ENCODE measurements at places on chromosomes 2 and 18. TPM values are rescaled to one million over a fixed set of nuclear protein-coding genes. Genes with fewer than 3 reads are reported as not detected.
A peak's percentile ranks its signal among the peaks of the same experiment; 100 is the strongest.

- DNase-seq: no peak
These were observed 1.5 kb upstream of the PEX13 start for GRCh38 chr2:61015976-61016375.

- peak; percentile 40 for DNase-seq
These were observed 340 bp downstream of the SLC40A1 start for GRCh38 chr2:189580241-189580651.

GRCh38 chr18:10660179-10660884 is 134.5 kb downstream of the NAPG start:
- peak; percentile 82 for DNase-seq

- DNase-seq: peak; percentile 46
These were observed 84.5 kb upstream of the LCLAT1 start for GRCh38 chr2:30362468-30363081.

DNA sequence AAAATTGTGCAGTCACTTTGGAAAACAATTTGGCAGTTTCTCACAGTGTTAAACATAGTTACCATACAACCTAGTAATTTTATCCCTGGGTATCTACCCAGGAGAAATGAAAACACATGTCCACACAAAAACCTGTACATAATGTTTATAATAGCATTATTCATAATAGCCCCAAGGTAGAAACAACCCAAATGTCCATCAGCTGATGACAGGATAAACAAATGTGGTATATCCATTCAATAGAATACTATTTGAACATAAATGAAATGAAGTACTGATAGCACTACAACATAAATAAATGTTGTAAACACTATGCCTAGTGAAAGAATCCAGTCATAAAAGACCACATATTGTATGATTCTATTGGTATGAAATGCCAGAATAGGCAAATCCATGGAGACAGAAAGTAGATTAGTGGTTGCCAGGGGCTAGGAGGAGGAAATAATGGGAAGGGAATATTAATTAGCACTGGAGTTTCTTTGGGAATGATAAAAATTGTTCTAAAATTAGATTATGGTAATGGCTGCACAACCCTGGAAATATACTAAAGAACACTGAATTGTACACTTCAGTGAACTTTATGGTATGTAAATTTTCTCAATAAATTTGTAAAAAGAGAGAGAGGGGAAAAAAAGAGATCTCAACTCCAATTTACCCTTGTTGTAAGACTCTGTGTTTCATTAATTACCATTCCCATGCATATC is 20.8 kb upstream of the VIT start:
- DNase-seq: no peak

DNA sequence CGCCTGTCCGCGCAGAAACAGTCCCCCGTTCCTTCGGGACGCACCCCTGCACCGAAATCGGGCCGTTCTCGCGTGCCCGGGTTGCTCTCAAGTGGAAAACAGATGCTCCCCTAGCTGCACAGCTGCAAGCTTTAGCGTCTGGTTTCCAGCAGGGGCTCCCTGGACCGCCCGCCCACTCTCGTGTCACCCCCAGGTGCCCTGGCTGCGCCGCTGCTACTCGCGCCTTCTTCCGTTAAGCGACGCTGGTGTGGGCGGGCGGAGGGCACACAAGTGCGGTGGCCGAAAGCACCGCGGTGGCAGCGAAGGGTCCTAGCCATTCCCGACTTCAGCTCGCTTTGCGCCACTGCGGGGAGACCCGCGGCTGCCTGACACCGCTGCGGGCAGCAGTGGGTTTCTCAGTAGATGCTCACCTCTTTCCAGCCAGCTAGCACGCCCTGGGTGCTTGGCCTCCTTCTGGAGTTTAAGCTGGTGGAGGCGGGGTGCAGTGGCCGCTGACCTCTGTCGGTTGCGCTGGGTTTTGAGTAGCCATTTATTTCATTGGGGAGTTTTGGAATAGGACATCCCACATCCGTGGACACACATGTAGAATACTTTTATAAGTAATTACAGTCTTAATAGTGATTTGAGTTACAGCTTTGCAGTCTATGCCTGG is 806 bp downstream of the ZNF407 start:
- peak; percentile 71 for DNase-seq

DNA sequence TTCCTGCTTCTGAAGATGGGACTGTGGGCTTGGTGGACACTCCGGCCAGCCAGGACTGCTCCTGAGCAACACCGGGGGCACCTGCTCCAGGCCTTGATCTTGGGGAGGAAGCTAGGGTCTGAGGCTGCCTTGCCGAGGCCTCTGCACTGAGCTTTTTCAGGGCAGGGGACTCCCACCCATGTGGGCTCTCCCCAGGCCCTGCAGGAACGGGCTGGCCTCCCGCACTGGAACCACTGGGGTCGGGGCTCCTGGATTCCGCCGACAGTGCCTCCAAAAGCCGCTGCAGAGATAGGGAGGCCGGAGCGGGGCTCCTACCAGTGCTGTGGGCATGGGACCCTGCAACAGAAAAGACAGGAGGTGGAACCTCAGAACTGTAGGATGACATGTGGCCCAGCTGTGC is 7.6 kb upstream of the ADRA2B start:
- DNase-seq: no peak

The TUBA3E gene
- total RNA-seq: not detected

The LRATD1 gene
- 27.8 TPM for total RNA-seq

DNA sequence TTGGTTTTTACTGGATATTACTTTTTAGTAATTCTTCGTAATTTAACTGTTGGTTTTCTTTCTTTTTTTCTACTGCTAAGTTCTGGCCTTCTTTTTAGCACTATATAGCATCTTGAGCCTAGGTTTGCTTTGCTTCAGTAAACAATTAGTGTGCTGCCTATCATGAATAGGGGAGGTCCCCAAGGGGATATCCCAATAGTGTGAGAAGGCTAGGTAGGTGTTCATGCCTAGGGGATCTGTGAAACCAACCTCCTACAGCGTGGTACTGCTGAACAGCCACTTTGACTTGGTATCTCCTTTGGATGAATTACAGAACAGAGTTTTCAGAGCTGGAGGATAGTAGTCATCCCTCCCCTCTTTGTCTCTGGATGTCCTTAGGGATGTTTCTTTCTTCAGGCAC is 310.2 kb upstream of the HNMT start:
- DNase-seq: no peak

GRCh38 chr2:121777699-121778058 is 22.2 kb downstream of the TSN start:
- no peak for DNase-seq

- DNase-seq: no peak
These were observed 1003.8 kb upstream of the DDX18 start for GRCh38 chr2:116810645-116811044.

The B3GNT2 gene
- 25.4 TPM for total RNA-seq

The CCDC74A gene
- 7.0 TPM for total RNA-seq

The IL1A gene
- total RNA-seq: 0.20 TPM

GRCh38 chr18:59451963-59452362 is 92.9 kb upstream of the LMAN1 start:
- DNase-seq: no peak

GRCh38 chr18:32732165-32732564 is 40.7 kb downstream of the KLHL14 start:
- no peak for DNase-seq

DNA sequence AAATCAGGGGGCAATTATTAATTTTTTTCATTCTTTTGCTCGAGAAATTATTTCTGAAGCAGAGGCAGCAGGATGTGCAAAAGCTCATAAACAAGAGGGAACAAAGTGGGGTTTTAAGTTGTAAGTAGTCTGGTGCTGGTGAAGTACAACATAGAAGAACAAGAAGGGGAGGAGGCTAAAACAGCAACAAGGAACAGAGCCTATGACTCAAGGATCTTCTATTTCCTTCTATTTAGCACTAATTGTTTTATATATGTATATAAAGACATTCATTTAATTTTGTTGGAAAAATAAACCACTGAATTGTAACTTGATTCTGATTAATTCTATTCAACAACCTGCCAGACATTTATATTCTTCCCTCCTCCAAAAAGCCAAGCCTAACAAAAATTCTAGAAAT is 35.0 kb downstream of the YES1 start:
- no peak for DNase-seq

The PLEK gene
- 12.8 TPM for total RNA-seq

- no peak for DNase-seq
These were observed 90.1 kb upstream of the ARL5A start for GRCh38 chr2:151918308-151918707.

DNA sequence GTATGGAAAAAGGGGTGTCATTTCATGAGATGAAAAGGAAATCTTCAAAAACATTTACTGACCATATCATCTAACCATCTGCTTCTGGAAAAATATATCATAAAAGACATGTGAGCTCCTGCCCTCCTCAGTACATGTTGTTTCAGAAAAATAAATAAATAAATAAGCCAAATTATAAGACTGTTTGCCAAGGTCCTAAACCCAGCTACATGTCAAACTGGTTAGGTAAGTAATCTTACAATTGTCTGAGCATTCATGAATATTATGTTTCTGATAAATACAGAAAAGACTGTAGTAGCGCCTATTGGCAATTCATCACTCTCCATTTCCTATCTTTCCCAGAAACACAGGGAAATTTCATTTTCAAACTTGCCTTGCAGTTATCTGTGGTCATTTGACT is 138.9 kb upstream of the SETBP1 start:
- no peak for DNase-seq

DNA sequence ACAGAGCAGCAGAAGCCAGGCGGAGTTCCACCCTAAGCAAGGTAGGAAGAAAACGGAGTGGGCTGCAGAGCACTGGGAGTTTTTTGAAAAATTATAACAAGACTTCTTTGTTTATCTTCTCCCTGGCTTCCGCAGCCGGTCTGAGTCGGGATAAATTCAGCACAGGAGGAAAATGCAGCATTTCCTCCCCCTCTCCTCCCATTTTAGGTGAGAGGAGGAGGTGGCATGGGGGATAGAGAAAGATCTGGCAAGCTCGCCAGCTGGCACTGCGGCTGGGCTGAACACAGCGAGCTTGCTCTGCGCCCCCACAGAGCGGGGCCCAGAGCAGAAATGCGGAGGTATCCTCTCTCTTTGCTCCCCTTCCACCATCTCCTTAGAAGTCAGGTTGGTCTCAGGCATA is 17.7 kb upstream of the CHRNA1 start:
- no peak for DNase-seq

The RSAD2 gene
- 5.1 TPM for total RNA-seq

- DNase-seq: no peak
These were observed 258.1 kb downstream of the CTNNA2 start for GRCh38 chr2:79770926-79771325.

DNA sequence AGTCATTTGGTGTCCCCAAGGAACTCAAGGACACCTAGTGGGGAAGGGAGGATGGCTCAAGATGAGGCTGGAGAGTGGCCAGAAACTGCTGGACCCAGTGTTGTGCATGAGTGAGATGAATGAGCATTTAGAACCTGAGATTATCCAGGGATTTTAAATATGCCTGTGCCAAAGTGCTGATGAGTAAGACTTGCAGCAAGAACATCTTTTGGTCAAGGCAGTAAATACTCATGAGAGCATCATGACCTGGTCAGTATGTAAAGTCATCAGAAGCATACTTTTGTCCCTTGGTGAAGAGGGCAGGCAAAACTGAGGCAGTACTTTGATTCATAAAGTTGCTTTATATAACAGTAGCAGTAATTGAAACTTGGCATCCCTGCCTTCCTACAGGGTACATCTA is 3.1 kb upstream of the SPP2 start:
- DNase-seq: no peak

The ACVR2A gene
- 52.9 TPM for total RNA-seq

The DLGAP1 gene
- total RNA-seq: 5.3 TPM

The CYP26B1 gene
- 25.9 TPM for total RNA-seq

DNA sequence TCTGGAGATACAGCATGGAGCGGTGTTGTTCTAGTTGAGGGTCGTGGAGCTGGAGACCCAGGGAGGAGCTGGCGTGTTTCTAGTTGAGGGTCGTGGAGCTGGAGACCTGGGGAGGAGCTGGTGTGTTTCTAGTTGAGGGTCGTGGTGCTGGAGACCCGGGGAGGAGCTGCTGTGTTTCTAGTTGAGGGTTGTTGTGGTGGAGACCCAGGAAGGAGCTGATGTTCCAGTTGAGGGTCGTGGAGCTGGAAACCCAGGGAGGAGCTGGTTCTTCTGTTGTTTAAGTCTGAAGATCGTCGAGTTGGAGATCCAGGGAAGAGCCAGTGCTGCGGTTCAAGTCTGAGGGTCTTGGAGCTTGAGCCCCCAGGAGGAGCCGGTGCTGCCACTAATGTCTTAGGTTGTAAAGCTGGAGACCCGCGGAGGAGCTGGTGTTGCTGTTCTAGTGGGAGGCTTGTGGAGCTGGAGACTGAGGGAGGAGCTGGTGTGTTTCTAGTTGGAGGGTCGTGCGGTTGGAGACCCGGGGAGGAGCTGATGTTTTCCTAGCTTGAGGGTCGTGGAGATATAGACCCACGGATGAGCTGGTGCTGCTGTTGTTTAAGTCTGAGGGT is 155.3 kb downstream of the RTP5 start:
- DNase-seq: no peak

- DNase-seq: no peak
These were observed 125.2 kb upstream of the PIK3C3 start for GRCh38 chr18:41829647-41830516.

GRCh38 chr2:172870396-172870795 is 134.8 kb downstream of the RAPGEF4 start:
- no peak for DNase-seq

DNA sequence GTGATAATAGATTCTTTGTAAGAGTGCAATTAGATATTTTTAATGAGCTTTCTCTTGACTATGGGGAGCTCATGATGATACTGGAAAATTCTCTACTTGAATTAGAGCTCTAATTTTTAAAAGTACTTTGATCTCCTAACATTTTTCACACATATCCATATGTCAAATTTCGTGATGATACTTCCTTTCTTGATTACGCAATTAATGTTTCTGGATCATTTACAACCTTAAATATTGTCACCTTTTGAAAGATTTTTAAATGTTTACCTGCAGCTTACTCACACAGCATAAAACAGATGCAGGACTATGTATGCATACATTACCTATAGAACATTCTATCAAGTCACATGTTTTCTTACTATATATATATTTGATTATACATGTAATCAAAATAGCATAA is 598.5 kb upstream of the DSEL start:
- DNase-seq: no peak

GRCh38 chr2:121098556-121098955 is 186.4 kb downstream of the TFCP2L1 start:
- DNase-seq: no peak
